ENCODE measurements at places on chromosomes 7 and 10. TPM values are rescaled to one million over a fixed set of nuclear protein-coding genes. Genes with fewer than 3 reads are reported as not detected.

GRCh38 chr10:100192350-100192749, 6.5 kb upstream of the ERLIN1 start:
- DNase-seq, result no peak
- H3K36me3 ChIP-seq, result no peaks in the 10 kb centered on the region
- peaks cover 3% of the 10 kb centered on the region for H3K4me1 ChIP-seq
- H3K27me3 ChIP-seq, result no peaks in the 10 kb centered on the region
- no peak overlapping the region for H3K27ac ChIP-seq

DNA sequence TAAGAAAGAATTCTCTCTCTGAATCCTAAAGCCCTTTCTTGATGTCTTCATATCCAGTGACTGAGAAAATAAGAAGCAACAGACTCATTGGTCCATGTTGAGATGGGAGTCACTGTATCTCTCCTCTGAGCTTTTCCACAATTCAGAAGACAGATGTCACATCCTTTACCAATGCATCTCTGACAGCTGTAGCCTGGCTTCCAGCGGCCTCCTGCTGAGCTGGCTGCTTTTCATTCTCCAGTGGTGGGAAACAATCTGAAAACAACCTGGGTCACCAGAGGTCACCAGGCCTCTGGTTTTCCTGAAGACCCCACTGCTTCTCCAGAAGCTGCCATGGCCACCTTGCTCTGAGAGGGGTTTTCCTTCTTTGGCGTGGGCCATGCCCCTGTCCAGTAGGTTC, 18.3 kb upstream of the RPA3 start:
- no peak for DNase-seq
- H3K27me3 ChIP-seq, result no peaks in the 10 kb centered on the region
- H3K4me1 ChIP-seq, result peaks cover 6% of the 10 kb centered on the region
- no peaks in the 10 kb centered on the region for H3K36me3 ChIP-seq
- no peak overlapping the region for H3K4me3 ChIP-seq

Gene RAPGEF5
- 14.5 TPM for total RNA-seq

DNA sequence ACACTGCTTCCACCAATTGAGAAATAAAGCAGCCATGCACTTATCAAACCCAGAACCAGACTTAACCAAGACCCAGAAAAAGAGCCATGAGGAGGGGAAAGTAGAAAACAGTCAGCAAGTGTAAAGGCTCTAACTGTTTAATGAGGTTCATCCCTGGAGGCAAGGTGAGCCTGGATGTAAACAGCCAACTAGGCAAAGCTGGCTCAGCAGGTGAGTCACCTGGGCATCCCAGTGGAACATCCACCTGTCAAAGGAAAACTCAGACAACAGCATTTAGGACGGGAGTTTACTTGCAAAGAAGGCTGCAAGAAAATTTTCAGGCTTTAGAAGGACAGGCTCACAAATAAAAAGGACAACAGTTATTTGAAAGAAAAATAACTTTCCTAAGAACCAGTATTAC, 153.0 kb downstream of the SNX13 start:
- H3K36me3 ChIP-seq, result no peaks in the 10 kb centered on the region
- H3K27ac ChIP-seq, result no peak overlapping the region
- DNase-seq, result no peak

GRCh38 chr10:48613016-48613415, 8.1 kb upstream of the ARHGAP22 start:
- no peak overlapping the region for H3K27ac ChIP-seq
- no peak overlapping the region for H3K4me3 ChIP-seq
- no peaks in the 10 kb centered on the region for H3K27me3 ChIP-seq
- H3K36me3 ChIP-seq, result no peaks in the 10 kb centered on the region

DNA sequence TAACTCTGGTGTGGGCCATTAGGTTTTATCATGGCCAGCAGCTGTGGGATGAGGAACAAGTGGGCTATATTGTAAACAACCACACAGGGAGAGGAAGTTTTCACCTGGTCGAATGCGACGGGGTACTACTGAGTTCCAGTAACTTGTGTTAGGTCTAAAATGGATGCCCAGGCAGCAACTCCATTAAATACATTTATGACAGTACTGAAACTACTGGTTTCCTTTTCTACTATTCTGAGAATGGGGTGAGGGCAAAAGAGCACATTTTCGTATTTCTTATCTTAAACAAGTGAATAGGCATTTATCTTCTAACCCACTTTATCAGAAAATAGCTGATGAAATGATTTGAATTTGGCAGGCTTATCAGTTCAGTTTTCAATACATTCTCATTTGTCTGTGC, 109.7 kb downstream of the C1GALT1 start:
- DNase-seq, result no peak
- H3K4me3 ChIP-seq, result no peak overlapping the region
- no peaks in the 10 kb centered on the region for H3K4me1 ChIP-seq
- H3K27me3 ChIP-seq, result no peaks in the 10 kb centered on the region
- H3K36me3 ChIP-seq, result no peaks in the 10 kb centered on the region

DNA sequence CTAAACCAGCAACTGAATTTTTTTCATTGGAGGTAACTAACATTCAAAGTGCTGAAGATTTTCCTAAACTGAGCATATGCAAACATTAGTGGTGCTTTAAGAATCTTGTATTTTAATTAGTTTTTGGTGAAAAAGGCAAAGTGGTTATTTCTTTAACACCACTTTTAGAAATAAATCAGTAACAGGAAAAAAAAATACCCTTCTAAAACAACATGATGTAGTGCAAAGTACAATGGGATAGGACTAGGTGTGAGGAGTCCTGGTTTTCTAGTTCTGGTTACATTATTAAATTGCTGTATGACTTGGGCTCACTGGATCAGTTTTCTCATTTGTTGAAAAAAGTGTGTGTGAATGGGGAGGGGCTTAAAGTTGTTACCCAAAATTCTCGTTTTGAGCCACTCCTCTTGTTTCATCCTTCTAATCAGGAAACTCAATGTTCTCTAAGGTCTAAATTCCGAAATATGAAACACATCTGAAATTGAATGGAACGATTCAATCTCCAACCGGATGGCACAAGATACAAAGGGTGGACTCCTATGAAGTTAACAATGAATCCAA, 1.8 kb downstream of the WASL start:
- DNase-seq, result no peak
- H3K27me3 ChIP-seq, result no peaks in the 10 kb centered on the region
- peak overlapping the region; percentile 88 for H3K4me3 ChIP-seq
- peak overlapping the region; percentile 98 for H3K27ac ChIP-seq
- no peaks in the 10 kb centered on the region for H3K36me3 ChIP-seq

Gene TMEM196
- 0.17 TPM for total RNA-seq

GRCh38 chr10:33027088-33027487, 69.1 kb upstream of the ITGB1 start:
- no peak overlapping the region for H3K4me3 ChIP-seq
- H3K36me3 ChIP-seq, result no peaks in the 10 kb centered on the region
- H3K27me3 ChIP-seq, result no peaks in the 10 kb centered on the region
- DNase-seq, result no peak

DNA sequence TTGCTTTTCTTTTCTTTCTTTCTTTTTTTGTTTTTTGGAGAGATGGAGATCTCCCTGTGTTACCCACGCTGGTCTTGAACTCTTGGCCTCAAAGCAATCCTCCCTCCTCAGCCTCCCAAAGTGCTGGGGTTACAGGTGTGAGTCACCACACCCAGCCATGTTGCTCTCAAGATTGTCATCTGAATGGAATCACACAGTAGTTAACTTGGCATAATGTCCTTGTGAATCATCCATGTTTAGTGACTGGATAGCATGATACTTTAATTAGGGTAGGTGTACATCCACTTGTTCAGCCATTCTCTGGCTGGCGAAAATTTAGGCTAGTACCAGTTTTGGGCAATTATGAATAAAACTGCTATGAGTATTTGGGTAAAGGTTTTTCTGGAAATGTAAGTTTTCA, 15.4 kb upstream of the GRB10 start:
- no peak overlapping the region for H3K4me3 ChIP-seq
- no peaks in the 10 kb centered on the region for H3K27me3 ChIP-seq
- no peaks in the 10 kb centered on the region for H3K36me3 ChIP-seq
